ENCODE measurements at places on chromosomes 3 and 15.

DNA sequence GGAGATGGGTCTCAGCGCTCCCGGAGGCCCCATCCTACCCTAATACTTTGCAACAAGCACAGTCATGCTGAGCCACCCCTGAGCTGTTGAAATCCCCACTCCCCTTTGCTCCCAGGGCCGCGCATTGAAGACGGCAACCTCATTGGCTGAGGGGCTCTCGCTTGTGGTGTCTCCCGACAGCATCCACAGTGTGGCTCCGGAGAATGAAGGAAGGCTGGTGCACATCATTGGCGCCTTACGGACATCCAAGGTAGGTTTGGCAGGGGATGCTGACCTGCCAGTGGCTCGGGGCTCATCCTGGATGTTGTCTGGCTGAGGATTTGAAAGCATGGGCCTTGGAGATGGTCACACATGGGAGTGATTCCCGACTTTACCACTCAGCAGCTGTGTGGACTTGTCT, 5.9 kb downstream of the TMEM43 start:
- no peak for DNase-seq

DNA sequence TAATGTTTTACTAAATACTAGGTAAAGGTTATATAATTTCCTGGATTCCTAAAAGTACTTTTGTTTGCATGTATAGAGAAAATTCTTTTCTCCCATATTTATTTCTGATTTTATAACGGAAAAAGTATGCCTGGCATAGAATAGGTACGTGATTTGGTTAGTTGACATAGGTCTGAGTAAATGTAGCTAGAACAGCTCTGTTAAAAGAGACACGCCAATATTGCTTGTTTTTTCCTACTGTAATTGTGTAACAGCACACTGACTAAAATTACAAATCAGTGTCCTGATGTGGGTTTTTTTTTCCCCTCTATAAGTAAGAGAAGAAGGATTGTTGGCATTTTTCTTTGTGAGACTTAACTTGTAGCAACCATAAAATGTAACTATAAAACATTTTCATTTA, 26.7 kb downstream of the KLHL24 start:
- no peak for DNase-seq

DNA sequence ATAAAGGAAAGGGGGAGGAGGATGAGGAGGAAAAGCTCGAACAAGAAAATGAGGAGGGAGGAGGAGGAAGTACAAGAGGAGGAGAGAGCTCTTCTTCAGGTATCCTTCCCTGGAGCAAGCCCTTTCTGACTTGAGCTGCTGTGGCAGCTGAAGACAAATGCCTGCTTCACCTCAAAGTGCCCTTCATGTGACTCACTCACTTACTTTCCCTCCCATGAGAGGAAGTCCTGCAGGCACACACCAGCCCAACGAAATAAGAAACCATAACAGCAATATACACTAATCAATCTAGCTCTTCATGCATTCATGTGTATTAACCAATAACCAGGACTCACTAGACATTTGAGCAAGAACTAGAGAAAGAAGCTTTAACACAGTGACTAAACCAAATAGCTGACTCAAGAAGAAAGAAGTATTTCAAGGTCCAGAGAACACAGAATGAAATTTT, 251.9 kb downstream of the IGSF11 start:
- DNase-seq = no peak

- no peak for DNase-seq
Observed at GRCh38 chr3:5254281-5255048, 67.0 kb downstream of the EDEM1 start.

GRCh38 chr3:30578986-30579579, 27.3 kb upstream of the TGFBR2 start:
- no peak for DNase-seq

GRCh38 chr3:4021162-4021561, 221.9 kb downstream of the LRRN1 start:
- no peak for DNase-seq

DNA sequence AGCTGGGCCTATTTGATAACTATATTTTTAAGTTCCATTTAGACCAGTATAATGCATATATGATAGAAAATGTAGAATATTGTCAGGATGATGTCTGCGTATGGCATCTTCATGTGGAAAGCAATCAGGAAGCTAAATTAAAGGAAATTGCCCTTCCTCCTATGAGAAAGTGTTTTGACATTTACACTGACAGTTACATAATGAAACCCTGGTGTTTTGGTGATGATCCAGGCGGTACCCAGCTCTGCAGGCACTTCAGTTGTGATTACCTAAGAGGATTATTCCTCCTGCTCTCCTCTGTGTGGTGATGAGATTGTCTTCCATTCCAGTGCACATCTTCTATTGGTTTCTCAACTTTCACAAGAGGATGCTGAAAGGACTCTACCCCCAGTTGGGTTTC, 126.5 kb upstream of the MITF start:
- no peak for DNase-seq

- no peak for DNase-seq
Observed at GRCh38 chr15:96252148-96252547, 78.4 kb upstream of the NR2F2 start.

GRCh38 chr15:48557335-48557734, 88.2 kb downstream of the FBN1 start:
- DNase-seq = no peak

- no peak for DNase-seq
Observed at GRCh38 chr3:133295944-133296917, 103.6 kb upstream of the BFSP2 start.

DNA sequence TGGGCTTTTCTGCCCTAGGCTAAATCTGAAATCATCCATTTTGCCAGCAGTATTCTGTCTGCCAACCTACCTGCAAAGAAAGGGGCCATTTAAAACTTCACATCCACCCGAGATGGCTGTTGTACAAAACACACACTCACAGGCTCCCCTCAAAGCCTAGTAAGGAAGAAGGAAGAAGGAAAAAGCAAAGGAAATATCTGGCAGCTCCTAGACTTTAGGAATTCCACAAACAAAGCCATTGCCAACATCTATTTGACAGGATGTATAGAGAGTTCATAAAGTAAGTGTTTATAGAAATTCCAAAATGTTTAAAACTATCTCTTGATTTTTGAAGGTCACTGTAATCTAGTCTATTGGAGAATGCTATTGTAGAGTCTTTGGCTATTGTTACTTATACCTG, 91.9 kb upstream of the THBS1 start:
- DNase-seq = no peak

GRCh38 chr15:47414207-47414606, 303.1 kb upstream of the SEMA6D start:
- no peak for DNase-seq

DNA sequence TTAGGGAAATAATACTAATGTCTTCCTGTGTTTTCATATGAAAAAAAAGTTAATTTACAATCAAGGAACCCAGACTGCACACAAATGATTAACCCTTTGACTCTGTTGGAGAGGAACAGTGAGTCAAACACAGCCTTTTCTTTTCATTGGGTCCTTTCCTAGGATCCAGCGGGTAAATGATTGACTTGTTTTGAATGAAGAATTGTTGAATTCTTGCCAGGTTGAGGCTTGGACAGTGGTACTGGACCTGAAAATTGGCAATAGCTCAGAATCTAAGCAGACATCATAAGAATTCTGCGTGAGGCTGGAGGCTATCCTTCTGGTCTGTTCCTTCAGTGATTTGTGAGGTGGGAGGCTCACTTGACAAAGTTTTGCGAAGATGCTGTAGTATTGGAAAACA, 143.0 kb downstream of the RYR3 start:
- no peak for DNase-seq

GRCh38 chr15:52230073-52230472, 38.9 kb upstream of the GNB5 start:
- DNase-seq = no peak

- DNase-seq = no peak
Observed at GRCh38 chr3:150945226-150946032, 27.1 kb downstream of the CLRN1 start.

GRCh38 chr3:54123776-54124196, 1.4 kb downstream of the CACNA2D3 start:
- peak; percentile 28 for DNase-seq

- DNase-seq = no peak
Observed at GRCh38 chr3:52721002-52721729, 15.3 kb downstream of the SPCS1 start.

- no peak for DNase-seq
Observed at GRCh38 chr3:135997554-135998320, 32.2 kb downstream of the PPP2R3A start.

DNA sequence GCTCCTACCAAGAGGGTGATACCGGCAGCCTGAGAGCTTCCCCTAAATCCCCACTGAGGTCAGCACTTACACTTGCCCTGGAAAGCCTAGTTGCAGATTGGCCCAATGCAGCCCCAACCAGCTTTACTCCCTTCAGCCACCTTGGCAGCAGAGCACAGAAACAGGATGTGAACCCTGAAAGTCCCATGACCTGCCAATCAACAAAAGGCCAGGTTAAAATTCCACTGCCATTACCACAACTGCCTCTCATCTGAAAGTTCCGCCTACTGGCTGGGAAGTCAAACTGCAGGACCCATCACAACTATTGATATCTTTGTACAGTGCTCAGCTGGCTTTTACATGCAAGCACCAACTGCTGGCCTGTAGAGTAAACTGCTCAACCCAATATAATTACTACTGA, 156.2 kb downstream of the ZMAT3 start:
- DNase-seq = no peak

- no peak for DNase-seq
Observed at GRCh38 chr3:29805757-29806156, 524.9 kb downstream of the RBMS3 start.

DNA sequence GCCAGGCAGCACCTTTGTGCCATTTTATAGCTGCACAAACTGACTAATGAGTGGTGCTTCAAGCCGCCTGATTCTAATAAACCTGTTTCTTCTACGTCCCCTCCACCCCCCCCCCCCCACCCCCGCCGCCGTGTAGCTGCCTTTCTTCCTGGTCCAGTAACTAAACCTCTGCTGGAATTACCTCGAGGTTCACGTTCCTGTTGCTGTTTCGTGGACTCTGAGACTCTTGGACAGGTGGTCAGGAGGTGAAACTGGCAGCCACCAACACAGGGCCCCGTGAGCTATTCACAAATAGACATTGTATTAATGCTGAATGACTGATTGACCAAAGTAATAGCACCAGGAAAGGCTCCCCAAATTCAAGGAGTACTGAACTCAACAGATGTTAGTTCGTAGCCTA, 73.9 kb downstream of the TRIM69 start:
- no peak for DNase-seq

DNA sequence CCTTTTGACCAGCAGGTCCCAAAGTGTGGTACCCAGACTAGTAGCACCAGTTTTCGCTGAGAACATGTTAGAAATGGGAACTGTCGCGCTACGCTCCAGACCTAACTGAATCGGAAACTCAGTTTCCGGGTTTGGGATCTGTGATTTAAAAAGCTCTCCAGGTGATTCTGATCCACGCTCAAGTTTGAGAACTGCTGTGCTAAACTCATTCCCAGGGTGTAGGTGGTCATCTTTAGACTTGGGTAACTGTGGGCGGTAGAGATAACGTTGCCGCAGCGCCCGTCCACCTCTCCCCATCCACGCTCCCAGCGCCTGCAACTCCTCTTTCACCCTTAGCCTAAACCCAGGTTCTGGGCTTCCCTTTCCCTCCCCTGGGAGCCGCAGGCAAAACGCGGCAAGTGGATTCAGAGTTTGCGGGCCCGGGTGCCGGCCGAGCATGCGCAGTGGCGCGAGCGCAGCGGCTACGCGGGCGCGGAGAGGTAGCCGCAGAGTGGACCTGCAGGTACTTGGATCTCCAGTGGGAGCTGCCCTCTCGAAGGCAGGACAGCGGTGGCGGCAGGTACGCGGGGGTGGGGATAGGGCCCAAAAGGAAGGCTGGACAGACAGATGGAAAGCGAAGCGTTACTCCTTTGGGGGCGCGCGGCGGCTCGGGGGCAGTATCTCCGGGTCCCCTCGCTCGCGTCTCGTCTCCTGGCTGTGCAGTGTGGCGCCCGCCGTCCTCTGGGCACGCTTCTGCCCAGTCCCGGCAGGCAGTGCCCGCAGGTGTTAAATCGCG, at the start of gene PLS1:
TSS of gene PLS1 (plus strand) at position 443 of the 775 bp plus-strand sequence. CDS start 67,845 bp downstream, outside the sequence.
- peak; percentile 76 for DNase-seq

- DNase-seq = no peak
Observed at GRCh38 chr3:23785097-23785645, 20.6 kb upstream of the UBE2E1 start.

DNA sequence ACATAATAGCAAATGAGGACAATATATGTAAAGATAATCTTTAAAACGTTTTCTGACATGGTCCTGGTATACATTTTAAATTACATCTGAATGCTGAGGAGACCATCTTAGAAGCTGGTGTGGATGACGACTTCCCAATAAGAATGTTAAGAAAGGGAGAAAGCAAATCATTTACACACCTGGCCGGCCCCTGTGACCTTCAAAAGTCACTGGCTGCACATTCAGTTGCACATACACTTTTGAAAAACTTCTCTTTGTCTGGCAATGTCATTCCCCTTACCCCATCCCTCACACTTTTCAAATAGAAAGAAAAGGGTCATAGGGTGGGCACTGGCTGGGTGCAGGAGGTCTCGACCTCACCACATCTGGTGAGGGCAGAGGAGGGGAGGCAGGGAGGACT, 391.0 kb downstream of the MECOM start:
- DNase-seq = no peak

- DNase-seq = no peak
Observed at GRCh38 chr3:183584914-183585280, 29.4 kb upstream of the KLHL6 start.

GRCh38 chr3:170469151-170470062, 50.7 kb downstream of the CLDN11 start:
- DNase-seq = no peak

GRCh38 chr3:27632431-27633223, 89.5 kb downstream of the EOMES start:
- DNase-seq = peak; percentile 64

- peak; percentile 83 for DNase-seq
Observed at GRCh38 chr15:93671387-93671943, 559.9 kb upstream of the MCTP2 start.

DNA sequence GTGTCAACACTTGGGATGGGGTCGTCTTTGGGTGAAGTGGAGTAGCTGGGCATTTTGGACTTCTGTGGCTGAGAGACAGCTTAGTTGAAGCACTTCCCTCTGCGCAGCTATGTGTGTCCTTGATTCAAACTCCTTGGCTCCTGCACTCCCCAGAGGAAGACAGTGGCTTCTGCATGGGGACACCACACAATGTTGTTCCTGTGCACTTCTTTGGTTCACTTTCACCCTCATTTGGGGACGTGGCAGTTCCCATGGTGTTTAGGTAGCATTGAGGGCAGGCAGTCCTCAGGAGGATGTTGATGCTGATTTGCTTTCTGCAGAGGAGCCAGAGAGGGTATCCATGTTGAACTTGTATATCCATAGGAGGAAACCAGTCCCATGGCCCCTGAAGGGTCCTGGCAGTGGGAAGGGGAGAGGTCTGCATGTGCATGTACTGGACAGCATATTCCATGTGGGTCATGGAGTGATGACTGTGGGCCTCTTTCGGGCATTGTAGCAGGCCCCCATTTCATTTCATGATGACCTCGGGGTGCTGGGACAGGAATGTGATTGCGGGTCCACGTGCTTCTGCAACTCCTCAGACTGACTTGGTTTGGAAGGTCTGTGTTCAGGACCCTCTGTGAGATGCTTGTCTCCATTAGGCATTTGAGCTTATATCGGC, 135.4 kb downstream of the SNRPN start:
- DNase-seq = no peak

DNA sequence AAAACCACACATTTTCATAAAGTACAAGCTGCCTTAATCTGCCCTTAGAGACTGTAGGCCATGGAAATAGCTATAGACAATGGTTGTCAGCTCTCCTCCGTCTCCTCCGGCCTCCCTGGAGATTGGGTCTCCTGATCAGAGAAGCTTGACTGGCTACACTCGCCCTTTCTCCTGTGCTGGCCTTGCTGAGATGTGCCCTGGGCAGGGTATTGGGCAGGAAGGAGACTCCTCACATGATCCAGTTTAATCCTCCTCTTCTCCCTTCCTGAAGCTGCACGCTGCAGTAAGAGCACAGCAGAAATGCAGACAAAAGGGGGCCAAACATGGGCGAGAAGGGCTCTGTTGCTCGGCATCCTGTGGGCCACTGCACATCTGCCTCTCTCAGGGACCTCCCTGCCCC, at the start of gene SLC24A5:
TSS of gene SLC24A5 (plus strand) at position 246 of the 400 bp plus-strand sequence. CDS start at position 301, 55 bp downstream.
- DNase-seq = no peak
